Activated CD4-positive, alpha-beta memory T cell treated with anti-CD3 and anti-CD28 coated beads for 36 hours (primary cell): ENCODE measurements at places on chromosomes 11 and 22. TPM values are rescaled to one million over a fixed set of nuclear protein-coding genes. Genes with fewer than 3 reads are reported as not detected.
A peak's percentile ranks its signal among the peaks of the same experiment; 100 is the strongest.

Gene CDC42EP2
- total RNA-seq = not detected

Gene HBB
- not detected for total RNA-seq

DNA sequence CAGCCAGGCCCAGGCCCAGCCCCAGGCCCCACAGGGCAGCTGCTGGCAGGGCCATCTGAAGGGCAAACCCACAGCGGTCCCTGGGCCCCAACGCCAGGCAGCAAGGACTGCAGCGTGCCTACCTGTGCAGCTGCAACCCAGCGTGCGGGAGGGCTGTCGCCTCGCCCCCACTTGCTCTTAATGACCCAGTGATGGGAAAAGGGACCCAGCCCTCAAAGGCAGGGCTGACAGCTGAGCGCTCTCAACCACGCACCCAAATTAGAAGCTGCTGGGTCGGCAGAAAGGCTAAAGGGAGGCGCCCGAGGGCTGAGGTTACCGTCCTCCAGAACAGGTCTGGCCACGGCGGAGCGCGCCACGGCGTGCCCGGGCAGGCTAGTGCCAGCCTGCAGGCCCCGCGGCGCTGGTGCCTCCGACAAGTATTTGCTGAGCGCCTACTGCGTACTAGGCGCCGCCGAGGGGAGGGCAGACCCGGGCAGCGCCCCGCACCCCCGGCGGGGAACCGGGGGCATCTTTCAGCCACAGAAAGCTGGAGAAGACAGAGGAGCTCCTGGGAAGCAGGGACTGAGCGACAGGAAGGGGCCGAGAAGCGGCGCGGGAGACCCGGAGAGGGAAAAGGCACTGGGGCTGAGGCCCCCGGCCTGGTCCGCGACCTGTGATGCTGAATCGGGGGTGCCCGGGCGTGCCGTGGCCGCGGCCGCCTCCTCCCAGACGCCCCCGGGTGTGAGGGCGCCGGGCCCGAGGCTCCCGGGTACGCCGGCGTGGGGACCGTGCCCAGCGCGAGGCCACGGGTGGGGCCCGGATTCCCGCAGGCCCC, 773 bp downstream of the HRAS start:
- no peaks in the 10 kb centered on the region for H3K27me3 ChIP-seq
- peaks cover 5% of the 10 kb centered on the region for H3K36me3 ChIP-seq
- peak overlapping the region; percentile 71 for H3K4me3 ChIP-seq
- DNase-seq = peak; percentile 49

DNA sequence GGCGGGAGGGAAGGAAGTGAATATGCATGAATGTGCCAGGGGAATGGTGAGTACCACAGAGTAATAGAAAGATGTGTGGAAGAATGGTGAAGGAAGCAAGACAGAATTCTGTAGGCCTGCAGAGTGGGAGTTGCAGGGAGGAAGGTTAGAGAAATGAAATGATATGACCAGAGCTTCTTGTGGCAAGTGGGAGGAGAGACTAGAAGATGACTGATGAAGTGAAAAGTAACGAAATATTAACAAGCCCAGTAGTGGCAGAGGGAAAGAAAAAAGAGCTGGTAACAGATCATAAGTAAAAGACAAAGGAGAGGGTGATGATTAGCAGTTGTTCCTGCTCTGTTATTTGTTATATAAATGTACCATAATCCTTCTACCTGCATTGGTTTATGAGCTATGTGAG, 1.0 kb upstream of the ALKBH8 start:
- H3K36me3 ChIP-seq = peaks cover 3% of the 10 kb centered on the region
- H3K27ac ChIP-seq = peak overlapping the region; percentile 94
- no peaks in the 10 kb centered on the region for H3K27me3 ChIP-seq
- peak overlapping the region; percentile 92 for H3K4me3 ChIP-seq

Gene CERK
- 54.4 TPM for total RNA-seq

DNA sequence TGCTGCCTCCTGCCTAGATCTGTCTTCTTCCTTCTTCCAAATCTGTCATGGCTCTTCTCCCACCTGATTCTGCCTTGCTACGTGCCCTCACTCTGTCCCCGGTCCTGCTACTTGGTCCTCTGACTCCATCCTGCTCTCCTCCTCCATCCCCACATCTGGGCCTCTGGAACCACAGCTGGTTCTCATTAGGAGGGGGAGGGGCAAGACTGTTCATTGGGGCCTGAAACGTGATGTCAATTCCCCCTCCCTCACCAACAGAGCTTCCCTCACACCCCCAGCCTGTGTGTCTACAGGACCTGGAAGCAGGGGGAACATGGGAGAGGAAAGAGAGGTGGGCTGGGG, 9.1 kb downstream of the DCHS1 start:
- H3K27ac ChIP-seq = no peak overlapping the region
- no peaks in the 10 kb centered on the region for H3K36me3 ChIP-seq
- DNase-seq = no peak
- H3K4me3 ChIP-seq = no peak overlapping the region

DNA sequence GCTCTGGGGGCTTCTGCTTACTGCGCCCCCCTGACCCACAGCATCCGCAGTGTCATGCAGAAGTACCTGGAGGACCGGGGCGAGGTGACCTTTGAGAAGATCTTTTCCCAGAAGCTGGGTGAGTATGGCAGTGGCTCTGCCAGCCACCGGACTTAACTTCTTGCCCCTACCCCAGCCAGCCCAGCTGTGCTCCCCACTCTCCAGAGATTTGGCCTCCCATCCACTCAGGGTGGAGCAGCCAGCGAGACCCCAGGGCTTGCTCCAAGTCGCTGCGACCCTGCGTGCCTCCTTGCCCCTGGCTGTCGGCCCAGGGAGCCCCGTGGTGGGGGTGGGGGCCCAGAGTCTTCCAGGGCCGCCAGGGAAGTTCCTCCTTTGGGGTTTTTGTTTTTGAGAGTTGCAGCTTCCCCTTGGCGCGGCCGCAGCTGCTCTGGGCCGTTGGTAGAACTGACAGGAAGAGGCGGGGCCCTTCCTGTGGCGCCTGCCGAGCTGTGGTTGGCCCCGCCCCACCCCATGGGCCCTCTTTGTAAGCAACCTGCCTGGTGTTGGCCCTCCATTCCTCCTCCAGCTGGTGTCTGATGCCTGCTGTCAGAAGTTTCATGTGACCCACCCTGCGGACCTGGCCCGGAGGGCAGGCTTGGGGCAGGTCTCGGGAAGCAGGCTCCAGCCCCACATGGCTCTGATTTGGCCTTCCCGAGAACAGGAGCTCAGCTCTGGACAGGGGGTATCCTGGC, 11.1 kb downstream of the GRK2 start:
- DNase-seq = peak; percentile 94
- peaks cover 70% of the 10 kb centered on the region for H3K4me1 ChIP-seq
- H3K36me3 ChIP-seq = peaks cover 54% of the 10 kb centered on the region

Gene PRDX5
- total RNA-seq = 156 TPM

- no peaks in the 10 kb centered on the region for H3K36me3 ChIP-seq
- H3K27me3 ChIP-seq = peaks cover 3% of the 10 kb centered on the region
- DNase-seq = no peak
- H3K4me1 ChIP-seq = peaks cover 5% of the 10 kb centered on the region
Measured at GRCh38 chr22:44068422-44069191, 44.5 kb downstream of the PARVB start.

- no peaks in the 10 kb centered on the region for H3K36me3 ChIP-seq
- peaks cover 5% of the 10 kb centered on the region for H3K27me3 ChIP-seq
- H3K4me1 ChIP-seq = no peaks in the 10 kb centered on the region
- H3K27ac ChIP-seq = no peak overlapping the region
- DNase-seq = no peak
- H3K4me3 ChIP-seq = no peak overlapping the region
Measured at GRCh38 chr11:32259641-32260081, 168.8 kb downstream of the RCN1 start.

- no peak for DNase-seq
- no peaks in the 10 kb centered on the region for H3K27me3 ChIP-seq
- no peak overlapping the region for H3K4me3 ChIP-seq
- H3K36me3 ChIP-seq = peaks cover 51% of the 10 kb centered on the region
- no peak overlapping the region for H3K27ac ChIP-seq
Measured at GRCh38 chr11:74102321-74102720, 68.5 kb downstream of the C2CD3 start.

- H3K4me3 ChIP-seq = no peak overlapping the region
- H3K27ac ChIP-seq = no peak overlapping the region
- no peak for DNase-seq
- no peaks in the 10 kb centered on the region for H3K36me3 ChIP-seq
- H3K4me1 ChIP-seq = no peaks in the 10 kb centered on the region
Measured at GRCh38 chr11:71266114-71266833, 13.9 kb upstream of the SHANK2 start.

DNA sequence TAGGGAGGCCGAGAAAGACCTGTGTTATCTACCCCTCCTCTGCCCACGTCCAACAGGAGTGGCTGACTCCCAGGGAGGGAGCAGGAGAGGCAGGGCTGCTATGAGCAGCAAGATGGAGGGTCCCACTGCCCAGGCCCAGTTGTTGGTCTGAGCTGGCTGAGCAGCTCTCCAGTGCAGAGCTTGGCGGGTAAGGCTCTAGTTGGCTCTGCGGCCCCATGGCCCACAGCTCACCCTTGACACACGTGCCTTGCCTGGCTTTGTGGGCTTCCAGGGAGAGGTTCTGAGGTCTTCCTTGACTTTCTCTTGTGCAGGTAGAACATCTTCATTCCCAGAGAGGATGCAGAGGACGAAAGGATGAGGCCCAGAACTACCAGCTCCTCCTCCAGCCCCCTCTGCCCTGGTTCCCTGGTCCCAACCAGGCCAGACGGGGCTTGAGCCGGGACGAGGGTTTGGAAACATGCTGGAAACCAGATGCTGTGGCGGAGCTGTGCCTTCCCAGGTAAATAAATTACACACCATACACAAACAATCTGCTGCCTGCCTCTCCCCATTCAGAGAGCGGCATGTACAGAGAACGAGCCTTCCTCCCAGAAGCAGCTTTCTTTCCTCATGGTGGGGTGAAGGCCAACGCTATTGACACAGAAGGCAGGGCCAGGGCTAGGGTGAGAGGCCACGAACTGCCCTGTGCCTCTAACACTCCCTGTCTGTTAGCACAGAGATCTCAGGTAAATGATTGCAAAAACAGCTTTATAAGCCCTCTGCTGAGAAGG, 48.1 kb downstream of the DSCAML1 start:
- H3K4me1 ChIP-seq = no peaks in the 10 kb centered on the region
- H3K4me3 ChIP-seq = no peak overlapping the region
- H3K27ac ChIP-seq = no peak overlapping the region
- H3K36me3 ChIP-seq = no peaks in the 10 kb centered on the region
- H3K27me3 ChIP-seq = peaks cover under 1% of the 10 kb centered on the region

GRCh38 chr22:33864723-33865130, 55.5 kb downstream of the LARGE1 start:
- H3K36me3 ChIP-seq = no peaks in the 10 kb centered on the region
- no peaks in the 10 kb centered on the region for H3K4me1 ChIP-seq
- no peak overlapping the region for H3K27ac ChIP-seq
- no peaks in the 10 kb centered on the region for H3K27me3 ChIP-seq
- H3K4me3 ChIP-seq = no peak overlapping the region

Gene NEFH
- 4.1 TPM for total RNA-seq

DNA sequence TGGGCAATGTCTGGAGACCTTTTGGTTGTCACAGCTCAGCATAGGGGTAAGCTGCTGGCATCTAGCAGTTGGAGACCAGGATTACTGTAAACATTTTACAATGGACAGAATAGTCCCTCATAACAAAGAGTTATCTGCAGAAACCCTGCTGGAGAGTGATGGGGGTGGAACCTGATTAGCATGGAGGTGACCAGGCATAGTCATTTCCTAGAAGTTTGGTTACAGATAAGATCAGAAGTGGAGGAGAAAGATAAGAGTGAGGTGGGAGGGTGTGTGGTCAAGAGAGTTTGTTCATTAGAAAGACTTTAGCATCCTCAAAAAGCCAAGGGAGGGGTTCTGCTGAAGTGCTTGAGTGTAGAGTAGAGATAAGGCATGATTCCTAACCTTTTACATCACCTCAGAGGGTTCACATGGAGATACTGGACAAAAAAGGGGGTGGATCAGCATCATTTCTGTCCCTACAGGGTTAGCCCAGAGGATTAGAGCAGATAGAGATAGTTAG, 38.8 kb downstream of the PRDM11 start:
- peaks cover 2% of the 10 kb centered on the region for H3K36me3 ChIP-seq
- no peak overlapping the region for H3K27ac ChIP-seq
- no peaks in the 10 kb centered on the region for H3K27me3 ChIP-seq
- no peak overlapping the region for H3K4me3 ChIP-seq

Gene MS4A8
- not detected for total RNA-seq

DNA sequence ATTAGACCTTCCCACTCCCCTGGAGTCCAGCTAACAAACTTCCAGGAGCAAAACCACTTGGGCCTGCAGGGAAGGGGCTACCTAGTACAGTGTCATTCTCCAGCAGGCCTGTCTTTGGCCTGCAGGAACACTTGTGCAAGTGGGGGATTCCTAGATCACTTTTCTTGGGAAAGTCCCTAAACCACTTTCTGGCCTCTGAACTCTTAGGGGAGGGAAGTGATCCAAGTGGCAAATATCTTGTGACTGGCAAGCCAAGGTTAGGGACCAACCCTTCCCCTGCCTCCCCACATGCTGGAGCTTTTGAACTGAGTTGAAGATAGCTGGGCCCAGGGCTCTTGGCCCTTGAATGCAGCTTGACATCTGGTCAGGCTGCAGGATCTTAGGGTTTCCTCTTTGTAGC, 17.2 kb downstream of the PPFIBP2 start:
- no peak overlapping the region for H3K4me3 ChIP-seq
- no peak overlapping the region for H3K27ac ChIP-seq
- H3K27me3 ChIP-seq = no peaks in the 10 kb centered on the region
- H3K36me3 ChIP-seq = no peaks in the 10 kb centered on the region
- DNase-seq = no peak

DNA sequence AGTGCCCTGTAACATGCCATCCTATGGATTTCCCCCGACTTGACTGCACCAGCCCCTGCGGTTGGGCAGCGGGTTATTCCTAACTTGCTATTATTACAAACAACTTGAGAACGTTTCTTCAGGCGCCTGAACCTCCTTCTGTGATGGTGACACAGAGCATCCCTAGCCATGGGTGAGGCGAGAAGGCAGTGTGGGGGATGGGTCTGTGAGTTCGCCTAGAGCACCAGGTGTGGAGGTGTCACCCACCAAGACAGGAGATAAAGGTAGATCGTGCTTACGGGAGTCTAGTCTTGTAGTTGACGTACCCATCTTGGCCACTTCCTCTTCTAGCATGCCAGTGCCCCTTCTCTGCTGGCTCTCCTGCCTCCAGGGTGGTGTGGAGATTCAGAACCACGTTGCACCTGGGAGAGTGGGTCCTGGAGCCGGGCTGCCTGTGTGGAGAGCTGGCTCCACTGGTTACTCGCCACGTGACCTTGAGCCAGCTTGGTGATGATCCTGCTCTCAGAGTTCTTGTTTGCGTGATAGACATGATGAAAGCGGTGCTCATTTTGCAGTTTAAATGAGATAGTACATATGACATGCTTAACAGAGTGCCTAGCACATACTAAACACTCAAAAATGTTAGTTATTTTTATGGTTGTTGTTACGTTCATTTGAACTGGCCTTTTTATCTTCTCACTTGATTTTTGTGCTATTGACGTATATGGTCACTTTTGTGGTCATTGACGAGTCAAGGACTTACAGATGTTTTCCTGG, 37.8 kb downstream of the TBC1D22A start:
- no peak for DNase-seq
- H3K4me3 ChIP-seq = no peak overlapping the region
- H3K27me3 ChIP-seq = no peaks in the 10 kb centered on the region
- H3K27ac ChIP-seq = no peak overlapping the region
